Cardiac muscle cell (in vitro differentiated cells and primary cell): ENCODE measurements at places on chromosomes 7 and 10.

DNA sequence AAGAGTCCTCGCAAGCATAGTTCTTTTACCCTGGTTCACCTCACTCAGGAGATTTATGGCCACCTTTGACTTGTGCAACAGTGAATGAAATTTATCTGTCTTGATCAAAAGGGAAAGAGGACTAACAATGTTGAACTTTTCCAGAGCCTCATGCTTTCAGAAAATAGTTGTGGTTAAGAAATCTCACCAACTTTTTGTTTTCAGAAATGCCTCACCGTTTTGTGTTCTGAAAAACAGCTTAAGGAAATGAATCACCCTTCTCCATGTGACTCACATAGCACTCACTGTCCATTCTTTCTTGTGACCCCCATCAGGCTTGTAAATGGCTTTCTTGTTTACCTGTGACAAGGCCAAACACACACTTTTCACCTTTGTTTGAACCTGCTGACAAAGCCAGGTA is 148.6 kb upstream of the FAM3C start:
- DNase-seq, result no peak

DNA sequence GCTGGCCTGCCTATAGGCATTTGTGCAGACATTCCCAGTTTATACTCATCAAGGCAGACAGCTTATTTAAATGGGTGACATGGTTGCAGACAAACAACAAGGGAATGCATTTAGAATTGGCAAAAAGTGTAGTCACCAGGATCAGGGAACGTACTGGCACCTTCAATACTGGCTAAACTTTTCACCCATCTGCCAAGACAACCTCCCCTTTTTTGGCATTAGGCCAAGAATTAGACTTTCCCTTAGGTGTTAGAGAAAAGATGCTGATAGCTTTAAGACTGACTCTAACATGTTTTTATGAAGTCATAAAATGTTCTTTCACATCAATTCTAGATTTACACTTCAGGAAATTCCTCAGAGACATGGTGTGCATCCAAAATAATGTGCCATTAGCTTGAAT is 365.9 kb downstream of the PHTF2 start:
- DNase-seq, result no peak

GRCh38 chr10:61463035-61463909 is 10.1 kb upstream of the TMEM26 start:
- no peak for DNase-seq

DNA sequence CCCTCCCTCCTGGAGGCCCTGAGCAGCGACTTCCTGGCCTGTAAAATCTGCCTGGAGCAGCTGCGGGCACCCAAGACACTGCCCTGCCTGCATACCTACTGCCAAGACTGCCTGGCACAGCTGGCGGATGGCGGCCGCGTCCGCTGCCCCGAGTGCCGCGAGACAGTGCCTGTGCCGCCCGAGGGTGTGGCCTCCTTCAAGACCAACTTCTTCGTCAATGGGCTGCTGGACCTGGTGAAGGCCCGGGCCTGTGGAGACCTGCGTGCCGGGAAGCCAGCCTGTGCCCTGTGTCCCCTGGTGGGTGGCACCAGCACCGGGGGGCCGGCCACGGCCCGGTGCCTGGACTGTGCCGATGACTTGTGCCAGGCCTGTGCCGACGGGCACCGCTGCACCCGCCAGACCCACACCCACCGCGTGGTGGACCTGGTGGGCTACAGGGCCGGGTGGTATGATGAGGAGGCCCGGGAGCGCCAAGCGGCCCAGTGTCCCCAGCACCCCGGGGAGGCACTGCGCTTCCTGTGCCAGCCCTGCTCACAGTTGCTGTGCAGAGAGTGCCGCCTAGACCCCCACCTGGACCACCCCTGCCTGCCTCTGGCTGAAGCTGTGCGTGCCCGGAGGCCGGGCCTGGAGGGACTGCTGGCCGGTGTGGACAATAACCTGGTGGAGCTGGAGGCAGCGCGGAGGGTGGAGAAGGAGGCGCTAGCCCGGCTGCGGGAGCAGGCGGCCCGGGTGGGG is 2.2 kb downstream of the TRIM56 start:
- no peak for DNase-seq

GRCh38 chr7:100723732-100724275 is 3.5 kb downstream of the EPO start:
- DNase-seq, result no peak

- DNase-seq, result peak; percentile 76
Measured at GRCh38 chr7:81846398-81846797, 76.6 kb upstream of the HGF start.

DNA sequence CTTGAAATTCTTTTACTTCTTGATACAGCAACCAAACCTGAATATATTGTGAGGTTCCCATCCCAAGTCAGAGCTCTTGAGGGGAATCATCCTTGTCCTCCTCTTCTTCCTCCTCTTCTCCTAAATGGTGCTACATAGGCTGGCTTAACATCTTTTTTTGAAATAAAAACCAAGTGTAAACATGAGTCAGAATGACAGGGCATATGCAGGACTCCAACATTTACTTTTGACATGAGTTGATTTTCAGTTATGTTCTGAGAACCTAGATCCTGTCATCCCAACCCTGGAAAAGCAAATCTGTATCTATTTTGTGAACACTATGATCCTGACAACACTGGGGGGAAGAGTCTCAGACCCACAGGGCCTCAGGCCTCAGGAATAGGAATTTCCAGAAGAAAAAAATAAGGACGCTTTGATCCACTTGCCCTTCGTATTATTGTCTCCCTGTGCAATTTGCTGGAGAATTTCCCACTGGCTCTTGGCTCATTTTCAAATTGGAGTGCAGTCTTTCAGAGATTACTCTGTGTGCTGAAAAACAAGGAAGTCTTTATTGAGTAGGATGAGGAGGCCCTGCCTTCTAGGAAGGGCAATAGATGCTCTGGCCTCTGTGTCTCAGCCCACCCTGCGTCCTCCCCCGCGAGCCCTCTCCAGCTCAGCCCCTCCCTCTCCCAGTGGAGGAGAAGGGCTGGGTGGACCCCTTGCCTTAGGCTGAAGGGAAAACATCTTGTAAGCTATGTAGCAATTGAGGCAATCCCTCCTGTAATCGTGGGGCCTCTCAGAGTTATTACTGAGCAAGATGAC is 121.6 kb downstream of the CREB5 start:
- peak; percentile 57 for DNase-seq

DNA sequence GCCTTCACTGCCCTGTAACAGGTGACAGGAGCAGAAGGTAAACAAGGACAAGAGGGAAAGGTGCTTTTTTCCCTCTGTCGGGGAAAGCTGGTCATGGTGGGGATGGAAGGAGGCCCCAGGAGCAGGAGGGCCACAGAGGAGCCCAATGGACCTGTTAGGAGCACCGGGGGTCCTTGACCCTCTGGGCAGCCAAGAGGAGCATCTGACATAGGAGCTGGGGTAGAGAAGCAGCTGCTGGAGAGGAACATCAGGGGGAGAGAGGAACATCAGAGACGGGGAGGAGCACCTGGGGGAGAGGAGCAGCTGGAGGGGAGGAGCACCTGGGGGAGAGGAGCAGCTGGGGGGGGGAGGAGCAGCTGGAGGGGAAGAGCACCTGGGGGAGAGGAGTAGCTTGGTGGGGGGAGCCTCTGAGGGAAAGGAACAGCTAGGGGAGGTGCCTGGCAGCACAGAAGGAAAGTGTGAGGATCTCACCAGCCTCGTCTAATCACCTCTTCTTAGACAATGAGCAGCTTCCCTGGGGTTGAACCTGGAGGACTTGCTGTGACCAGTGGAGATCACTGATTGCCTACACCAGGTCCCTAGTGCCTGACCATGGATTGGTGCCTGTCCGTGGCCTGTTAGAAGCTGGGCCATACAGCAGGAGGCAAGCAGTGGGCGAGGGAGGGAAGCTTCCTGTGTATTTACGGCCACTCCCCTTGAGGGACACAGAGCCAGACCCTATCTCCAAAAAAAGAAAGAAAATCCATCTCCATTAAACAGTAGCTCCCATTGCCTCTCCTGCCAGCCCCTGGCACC is 37.6 kb downstream of the JAKMIP3 start:
- DNase-seq, result no peak

DNA sequence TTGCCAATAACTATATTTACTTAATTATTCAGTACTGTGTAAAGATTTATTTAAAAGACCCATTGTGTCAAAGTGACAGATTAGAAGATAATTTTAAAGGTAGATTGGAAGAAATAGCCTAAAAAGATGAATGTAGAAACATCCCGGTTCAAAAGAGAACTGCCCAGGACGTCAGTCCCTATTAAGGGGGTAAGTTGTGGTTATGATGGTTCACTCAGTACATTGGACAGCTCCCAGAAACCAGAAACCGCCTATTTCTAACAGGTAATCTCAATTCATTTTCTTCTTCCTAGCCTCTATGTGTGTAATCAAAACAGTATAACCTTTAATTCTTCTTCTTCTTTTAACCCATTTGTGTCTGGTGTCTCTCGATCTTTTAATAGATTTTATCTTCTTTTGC is 1.5 kb upstream of the FERD3L start:
- DNase-seq, result peak; percentile 60

GRCh38 chr10:129936923-129937300 is 27.2 kb downstream of the EBF3 start:
- DNase-seq, result no peak

GRCh38 chr10:35992107-35992506 is 350.0 kb upstream of the FZD8 start:
- no peak for DNase-seq

GRCh38 chr10:47318706-47319105 is 3.5 kb upstream of the GDF2 start:
- DNase-seq, result no peak

- DNase-seq, result no peak
Measured at GRCh38 chr10:70932392-70933196, 44.2 kb upstream of the PCBD1 start.
